ENCODE measurements at places on chromosomes 11 and 22. TPM values are rescaled to one million over a fixed set of nuclear protein-coding genes. Genes with fewer than 3 reads are reported as not detected.

GRCh38 chr22:49586873-49587272 lies 240.8 kb downstream of the BRD1 start:
- peak; percentile 15 for DNase-seq

DNA sequence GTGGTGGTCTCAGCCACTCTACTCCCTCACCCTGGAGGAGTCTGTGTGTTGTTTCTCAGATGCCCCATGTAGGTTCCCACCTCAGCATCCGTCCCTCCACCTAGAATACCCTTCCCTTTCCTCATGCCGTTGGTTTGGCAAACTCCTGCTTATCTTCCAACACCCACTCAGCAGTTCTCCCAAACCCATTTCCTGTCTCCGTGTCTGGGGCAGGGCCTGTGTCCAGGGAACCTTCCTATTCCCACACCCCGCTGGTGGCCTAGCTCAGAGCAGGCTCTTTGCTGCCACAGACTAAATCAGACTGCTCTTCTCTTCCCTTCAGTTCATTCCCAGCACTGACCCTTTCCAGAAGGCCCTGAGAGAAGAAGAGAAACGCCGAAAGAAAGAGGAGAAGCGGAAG lies 7.5 kb upstream of the SREBF2 start:
- DNase-seq: peak; percentile 31

DNA sequence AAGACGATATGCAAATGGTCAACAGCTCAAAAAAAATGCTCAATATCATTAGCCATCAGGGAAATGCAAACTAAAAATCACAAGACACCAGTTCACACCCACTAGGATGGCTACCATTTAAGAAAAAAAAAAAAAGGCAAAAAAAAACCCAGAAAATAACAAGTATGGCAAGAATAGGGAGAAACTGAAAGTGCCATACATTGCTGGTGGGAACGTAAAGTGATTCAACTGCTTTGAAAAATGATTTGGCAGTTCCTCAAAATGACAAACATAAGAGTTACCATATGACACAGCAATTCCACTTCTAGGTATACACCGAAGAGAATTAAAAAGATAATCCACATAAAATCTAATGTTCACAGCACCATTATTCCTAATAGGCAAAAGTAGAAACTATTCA lies 47.5 kb downstream of the PICALM start:
- DNase-seq: no peak

DNA sequence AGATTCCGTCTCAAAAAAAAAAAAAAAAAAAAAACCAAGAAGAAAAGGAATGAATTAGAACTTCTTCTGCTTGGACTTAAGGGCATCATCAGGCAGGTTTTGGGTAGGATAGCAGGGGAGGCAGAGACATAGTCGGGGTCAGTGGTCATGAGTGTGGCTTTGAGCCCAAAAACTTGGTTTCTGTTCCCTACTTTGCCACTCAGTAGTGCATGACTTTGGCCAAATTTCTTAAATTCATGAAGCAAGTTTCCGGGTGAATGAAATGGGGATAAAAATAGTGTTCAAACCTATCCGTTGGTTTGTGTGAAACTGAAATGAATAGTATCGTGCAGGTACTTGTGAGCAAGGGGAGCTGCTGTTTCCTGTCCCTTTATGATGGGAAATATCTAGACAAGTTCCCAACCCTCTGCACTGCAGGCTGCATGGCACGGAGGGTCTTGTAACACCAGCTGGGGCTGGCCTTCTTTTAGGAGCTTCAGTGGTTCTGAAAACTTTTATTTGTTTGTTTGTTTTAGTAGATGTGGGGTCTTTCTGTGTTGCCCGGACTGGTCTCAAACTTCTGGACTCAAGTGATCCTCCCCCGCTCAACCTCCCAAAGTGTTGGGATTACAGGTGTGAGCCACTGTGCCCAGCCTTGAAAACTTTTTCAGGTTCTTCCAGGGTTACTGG lies 18.4 kb downstream of the NEAT1 start:
- no peak for DNase-seq

GRCh38 chr11:46235777-46236688 lies 41.4 kb upstream of the CREB3L1 start:
- DNase-seq: no peak

DNA sequence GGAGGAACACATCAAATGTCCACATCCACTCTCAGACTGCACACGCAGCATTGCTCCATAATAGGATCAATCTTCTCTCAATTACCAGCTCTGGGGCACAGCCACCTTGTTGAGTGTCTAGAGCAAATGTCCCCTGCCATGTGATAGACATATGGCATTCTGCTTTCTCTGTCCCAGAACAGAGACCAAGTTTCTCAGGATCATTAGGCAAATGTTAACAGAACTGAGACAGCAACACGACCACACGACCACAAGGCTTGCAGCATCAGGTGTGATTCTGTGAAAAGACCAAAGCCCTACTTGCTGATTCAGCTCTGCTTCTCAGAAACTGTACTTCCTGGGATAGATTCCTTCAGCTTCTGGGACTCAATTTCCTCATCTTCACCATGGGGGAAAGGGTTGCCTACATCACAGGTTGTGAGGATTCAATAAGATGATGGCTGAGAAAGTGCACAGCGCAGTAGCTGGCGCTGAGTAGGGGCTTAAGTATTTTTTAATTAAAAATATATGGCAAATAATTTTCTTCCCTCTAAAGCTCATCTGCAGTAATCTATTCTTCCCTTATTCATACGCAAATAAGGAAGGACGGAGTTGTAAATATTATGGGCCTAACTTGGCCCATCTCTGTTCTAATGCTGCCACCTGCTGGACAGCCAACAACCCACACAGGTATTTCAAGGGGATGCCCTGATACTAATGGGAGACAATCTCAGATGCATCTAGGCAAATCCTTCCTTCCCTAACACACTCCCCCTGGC lies 54.3 kb upstream of the USP47 start:
- peak; percentile 62 for DNase-seq

- no peak for DNase-seq
These were observed 26.3 kb upstream of the APLNR start for GRCh38 chr11:57263351-57263750.

GRCh38 chr22:48750282-48750681 lies 1077.4 kb downstream of the BRD1 start:
- DNase-seq: no peak

- DNase-seq: no peak
These were observed 42.7 kb downstream of the PPP6R3 start for GRCh38 chr11:68503251-68503687.

DNA sequence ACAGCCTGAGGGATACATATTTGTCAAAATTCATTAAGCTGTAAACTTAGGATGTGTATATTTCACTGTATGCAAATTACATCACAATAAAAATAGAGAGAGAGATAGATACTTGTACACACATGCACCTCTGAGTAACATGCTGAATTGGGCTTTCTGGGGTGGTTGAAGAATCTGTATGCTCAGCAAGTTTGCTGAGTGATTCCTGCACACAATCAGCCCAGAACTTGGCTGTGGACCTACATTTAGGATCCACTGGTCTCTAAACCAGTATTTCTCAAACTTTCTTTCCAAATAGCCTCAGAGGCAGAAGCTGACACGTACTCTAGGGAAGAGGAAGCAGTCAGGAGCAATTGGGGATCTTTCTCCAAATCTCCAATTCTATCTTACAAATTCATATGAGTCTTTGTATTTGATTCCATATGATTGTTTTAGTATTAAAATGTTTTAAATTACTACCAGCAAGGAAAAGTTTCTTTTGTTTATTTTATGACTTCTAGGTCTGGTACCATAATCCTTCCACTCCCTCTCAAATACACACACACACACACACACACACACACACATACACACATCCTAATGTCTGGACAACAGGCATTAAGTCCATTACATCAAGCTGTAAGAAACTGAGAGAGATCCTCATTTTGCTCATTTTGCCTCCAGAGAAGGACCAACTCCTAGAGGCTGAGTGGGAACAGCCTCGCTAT lies 20.0 kb downstream of the SYT13 start:
- DNase-seq: no peak

- DNase-seq: peak; percentile 29
These were observed 30.3 kb downstream of the CNTF start for GRCh38 chr11:58652726-58653280.

DNA sequence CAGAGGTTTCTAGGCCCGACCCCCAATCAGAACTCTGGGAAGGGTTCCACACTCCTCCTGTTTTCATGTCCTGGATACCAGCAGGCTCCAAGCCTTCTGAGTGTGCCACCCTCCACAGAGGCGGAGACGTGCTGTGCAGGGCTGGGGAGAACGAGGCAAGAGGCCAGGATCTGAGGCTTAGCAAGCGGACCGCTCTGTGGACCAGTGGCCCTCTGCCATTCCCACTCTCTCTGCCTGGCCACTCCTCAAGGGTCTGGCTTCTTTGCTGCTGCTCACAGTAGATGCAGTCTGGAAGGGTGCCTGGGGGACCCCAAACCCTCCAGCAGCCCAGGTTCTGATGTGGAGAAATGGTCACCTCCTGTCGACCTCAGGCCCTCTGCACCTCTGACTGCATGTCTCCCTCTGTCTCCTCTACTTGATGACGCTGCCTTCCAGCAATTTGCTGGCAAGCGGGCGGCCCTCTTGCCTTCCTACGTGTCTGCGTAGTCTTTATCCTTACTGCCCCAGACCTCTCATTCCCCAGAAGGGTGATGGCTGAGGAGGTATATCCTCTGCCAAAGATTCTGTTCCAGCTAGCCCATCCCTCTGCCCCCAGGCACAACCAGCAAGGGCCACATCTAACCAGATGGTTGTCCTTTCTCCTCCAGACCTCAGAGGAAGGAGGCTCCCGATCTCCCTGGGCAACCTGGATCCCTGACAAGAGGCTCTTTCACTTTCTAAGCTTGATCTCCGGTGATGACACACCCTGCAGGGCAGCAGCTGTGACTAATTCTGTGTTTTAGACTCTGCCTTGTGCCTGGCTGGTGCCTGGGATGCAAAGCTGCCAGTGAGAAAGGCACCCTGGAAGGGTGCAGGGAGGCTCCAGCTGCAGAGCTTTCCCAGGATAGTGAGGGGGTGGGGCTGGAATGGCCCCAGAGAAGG lies 87.3 kb downstream of the NAT10 start:
- DNase-seq: peak; percentile 71

GRCh38 chr22:46619830-46620501 lies at the start of gene GRAMD4:
Gene GRAMD4, plus strand, starts transcription at chr22:46620386. Its CDS starts 6,414 bp downstream, at chr22:46626800.
- peak; percentile 85 for DNase-seq

DNA sequence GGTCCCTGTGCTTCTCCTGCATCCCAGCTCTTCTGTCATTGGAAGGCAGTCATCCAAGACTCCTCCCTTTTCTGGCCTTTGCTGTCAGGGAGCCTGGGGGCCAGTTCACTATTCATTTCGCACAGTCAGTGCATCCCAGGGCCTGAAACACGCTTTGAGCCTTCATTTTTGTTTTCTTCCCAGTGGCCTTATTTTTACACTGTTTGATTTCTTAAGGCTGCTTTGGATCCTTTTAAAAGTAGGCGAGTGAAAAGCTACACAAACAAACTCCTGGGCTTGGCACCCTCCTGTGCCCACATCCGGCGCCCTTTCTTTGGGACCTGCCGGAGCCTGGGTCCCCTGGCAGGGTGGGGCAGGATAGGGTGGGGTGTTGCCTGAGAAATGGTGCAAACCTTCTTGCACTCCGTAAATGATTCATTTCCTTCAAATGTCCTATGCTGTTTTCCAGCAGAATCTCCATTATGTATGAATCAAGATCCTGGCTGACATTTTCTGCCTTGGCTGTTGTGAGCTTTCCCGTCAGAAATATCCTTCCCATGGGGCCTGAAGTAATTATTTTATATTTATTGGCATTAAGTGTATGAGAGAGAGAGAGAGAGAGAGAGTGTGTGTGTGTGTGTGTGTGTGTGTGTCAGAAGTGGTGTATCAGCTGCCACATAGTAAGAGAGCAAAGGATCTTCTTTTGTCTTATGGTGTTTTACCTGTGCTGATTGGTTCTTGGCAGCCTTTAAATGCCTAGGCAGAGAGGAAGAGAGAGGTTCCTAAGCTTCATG lies 45.6 kb downstream of the BCR start:
- DNase-seq: peak; percentile 80

GRCh38 chr11:125257190-125257579 lies 92.6 kb downstream of the PKNOX2 start:
- DNase-seq: no peak

Gene FOLH1
- total RNA-seq: not detected

Gene MUC5AC
- total RNA-seq: not detected

Gene SERPIND1
- total RNA-seq: 0.21 TPM

Gene MB
- 14,521 TPM for total RNA-seq

Gene REXO2
- total RNA-seq: 203 TPM

Gene APOL4
- total RNA-seq: 3.1 TPM

Gene SMC1B
- not detected for total RNA-seq

Measured in heart left ventricle (tissue), 16 donors.